ENCODE measurements at places on chromosomes 2 and 18.
A peak's percentile ranks its signal among the peaks of the same experiment; 100 is the strongest.

DNA sequence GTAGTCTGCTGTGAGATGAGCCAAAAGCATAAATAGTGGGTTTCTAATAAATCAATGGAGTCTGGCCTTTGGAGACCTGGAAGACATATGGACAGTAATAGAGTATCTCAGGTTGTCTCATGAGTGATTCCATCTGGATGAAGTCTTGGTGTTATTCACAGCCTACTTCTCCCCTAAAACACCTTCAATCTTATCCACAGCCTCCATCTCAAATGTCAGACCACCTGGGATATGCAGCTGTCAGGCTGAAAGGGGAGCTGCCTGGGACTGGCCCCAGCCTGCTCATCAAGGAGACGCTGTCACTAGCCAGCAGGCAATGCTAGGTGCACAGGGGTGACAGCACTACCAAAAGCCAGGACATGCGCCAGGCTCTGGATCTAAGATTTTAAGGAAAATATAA lies 684.0 kb upstream of the ZEB2 start:
- DNase-seq, result no peak

GRCh38 chr18:80227472-80227871 lies 19.8 kb downstream of the PARD6G start:
- no peak for DNase-seq

- no peak for DNase-seq
Measured at GRCh38 chr2:170360546-170361089, 182.7 kb downstream of the MYO3B start.

- no peak for DNase-seq
Measured at GRCh38 chr2:190891889-190892288, 11.3 kb downstream of the GLS start.

- no peak for DNase-seq
Measured at GRCh38 chr2:135485441-135485840, 45.6 kb downstream of the ZRANB3 start.

DNA sequence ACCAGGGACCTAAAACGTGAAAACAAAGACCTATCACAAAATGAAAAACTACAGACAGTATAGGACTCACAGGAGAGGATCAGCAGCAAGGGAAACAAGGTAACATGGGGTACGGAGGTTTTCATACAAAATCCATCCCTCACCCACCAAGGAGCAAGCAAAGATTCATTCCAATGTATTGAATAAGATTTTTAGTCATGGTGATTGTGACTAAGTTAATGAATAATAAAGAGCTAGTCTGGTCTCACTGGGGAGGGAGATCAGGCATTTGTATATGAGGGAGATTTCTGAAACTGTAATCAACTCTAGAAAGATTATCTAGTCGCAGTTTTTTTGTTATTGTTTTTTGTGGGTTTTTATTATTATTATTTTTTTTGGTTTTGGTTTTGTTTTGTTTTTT lies 336.5 kb upstream of the MMADHC start:
- no peak for DNase-seq

DNA sequence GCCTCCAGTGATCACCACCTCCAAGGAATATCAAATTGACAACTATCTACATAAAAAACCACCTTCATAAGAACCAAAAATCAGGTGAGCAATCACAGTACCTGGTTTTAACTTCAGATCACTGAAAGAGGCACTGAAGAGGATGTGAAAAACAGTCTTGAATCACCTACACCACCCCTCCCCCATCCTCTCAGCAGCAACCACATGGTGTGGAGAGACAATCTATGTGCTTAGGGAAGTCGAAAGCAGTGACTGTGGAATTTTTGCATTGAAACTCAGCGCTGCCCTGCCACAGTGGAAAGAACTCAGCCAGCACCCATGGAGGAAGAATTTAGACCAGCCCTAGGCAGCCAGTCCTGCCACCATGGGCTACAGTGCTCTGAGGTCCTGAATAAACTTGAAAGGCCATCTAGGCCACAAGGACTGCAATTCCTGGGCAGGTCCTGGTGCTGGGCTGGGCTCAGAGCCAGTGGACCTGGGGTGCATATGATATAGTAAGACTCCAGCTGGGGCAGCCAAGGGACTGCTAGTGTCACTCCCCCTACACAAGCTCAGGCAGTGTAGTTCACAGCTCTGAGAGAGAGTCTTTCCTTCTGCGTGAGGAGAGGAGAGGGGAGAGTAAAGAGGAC lies 75.6 kb downstream of the ATL2 start:
- DNase-seq, result no peak

DNA sequence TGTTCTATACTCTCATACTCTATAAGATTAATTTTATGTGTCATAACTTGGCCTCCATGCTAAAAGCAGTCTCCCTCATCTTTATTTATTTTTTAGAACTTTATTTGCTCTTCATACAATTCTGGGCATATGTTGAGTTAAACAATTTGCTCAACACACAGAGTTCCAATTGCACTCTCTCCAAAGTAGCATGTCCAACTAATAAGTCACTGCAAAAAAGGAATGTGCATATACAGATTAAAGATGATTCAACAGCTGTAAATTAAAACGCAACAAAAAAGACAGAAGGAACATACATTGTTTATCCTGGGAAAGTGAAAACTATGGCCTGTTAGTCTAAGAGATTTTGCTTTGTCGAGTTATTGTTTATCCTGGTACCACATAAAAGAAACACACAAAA lies 277.7 kb upstream of the ACVR2A start:
- DNase-seq, result no peak

- no peak for DNase-seq
Measured at GRCh38 chr2:108935271-108935741, 53.7 kb downstream of the EDAR start.

DNA sequence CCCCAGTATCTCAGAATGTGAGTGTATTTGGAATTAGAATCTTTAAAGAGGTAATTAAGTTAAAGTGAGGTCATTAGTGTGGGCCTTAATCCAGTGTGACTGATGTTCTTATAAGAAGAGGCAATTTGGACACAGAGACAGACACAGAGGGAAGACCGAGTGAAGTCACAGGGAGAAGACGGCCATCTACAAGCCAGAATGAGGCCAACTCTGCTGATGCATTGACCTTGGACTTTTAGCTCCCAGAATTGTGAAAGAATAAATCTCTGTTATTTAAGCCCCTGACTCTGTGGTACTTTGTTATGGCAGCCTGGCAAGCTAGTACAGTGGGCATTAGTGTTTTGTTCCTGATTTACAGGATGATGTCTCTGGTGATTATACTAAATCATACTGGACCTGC lies 64.6 kb downstream of the LTBP1 start:
- DNase-seq, result no peak

DNA sequence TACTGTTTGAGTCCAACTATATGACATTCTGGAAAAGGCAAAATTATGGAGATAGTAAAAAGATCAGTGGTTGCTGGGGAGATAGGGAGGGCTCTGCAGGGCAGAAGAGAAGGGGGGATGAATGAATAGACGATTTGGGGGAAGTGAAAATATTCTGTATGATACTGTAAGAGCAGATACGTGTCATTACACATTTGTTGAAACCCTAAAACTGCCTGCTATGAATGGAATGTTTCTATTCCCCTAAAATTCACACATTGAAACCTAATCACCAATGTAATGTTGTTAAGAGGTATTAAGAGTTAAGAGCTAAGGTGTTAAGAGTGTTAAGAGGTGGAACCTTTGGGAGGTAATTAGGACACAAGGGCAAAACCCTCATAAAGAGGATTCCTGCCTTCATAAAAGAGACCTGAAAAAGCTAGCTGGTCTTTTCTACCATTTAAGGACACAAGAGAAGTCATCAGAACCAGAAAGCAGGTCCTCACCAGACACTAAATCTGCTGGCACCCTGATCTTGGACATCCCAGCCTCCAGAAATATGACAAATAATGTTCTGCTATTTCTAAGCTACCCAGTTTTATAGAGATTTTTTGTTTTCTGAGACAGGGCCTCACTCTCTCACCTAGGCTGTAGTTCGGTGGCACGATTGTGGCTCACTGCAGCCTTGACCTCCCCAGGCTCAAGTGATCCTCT lies 76.2 kb downstream of the ATAD2B start:
- no peak for DNase-seq

DNA sequence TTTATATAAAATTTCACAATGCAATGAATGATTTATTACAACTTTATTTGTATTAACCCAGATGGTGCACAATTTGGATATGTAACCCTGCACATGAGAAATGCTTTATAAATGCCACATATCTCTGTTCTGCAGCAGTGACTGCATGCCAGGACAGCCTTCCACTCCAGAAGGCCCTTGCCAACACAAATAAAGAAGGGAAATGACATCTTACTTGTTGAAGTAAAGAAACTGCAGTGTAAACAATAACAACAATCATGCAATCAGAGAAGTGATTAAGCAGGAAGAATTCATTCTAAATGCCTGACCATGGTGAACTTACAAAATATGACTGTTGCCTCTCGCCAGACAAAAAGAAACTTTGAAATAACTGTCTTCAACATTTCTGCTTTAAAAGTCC lies 129.9 kb upstream of the CHST9 start:
- DNase-seq, result no peak

- DNase-seq, result no peak
Measured at GRCh38 chr2:169964740-169965139, 137.5 kb downstream of the UBR3 start.

DNA sequence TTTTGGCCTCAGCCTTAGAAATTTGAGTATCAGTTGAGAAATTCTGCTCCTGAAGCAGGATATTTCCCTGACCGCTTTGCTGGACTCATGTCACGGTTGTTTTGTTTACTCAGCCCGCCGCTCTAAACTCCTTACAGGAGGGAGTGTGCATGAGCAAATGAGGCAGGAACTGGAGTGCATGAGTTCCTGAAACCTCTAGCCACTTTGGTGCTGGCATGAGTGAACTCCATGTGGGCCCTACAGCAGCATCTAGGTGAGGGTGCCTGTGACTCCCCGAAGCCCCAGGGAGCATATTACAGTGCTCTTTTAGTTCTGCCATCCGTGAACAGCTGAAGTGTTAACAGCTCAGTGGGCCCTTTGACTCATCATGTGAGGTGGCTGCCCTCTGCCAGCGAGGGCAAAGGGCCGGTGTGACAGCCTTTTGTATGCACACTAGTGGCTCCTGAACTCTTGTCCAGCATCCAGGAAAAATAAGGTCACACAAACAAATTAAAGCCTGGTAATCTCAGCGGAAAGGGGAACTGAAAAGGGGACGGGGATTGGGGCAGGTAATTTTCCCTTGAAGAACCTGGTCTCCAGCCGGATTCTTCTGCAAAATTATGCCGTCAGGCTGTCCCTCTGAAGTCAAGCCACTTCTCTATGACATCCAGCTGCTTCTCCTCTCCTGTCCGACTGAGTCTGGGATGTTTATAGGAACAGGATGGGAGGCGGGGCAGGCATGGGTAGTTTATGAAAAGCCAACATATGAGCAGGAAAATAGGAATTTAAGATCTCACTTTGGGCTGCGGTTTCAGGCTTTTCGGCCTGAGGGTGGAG lies 1668.7 kb downstream of the SUCLG1 start:
- no peak for DNase-seq

GRCh38 chr2:238644095-238645081 lies 203.5 kb upstream of the TWIST2 start:
- no peak for DNase-seq

DNA sequence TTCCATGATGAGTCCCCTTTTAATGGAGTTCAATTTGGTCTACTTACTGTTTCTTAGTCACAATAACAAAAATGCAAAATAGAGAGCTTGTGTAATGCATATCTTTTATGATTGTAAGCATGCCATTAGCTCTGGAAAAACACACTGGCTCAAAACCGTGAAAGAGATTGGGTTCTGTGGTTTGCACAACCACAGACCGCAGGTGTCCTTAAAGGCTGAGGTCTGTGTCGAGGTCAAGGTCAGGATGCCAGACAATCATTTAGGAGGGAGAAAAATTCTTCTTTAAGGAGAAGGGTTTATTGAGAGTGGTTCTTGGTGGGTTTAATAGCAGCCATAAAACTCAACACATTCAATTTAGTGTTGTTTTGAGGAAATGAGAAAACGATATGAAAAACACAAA lies 487.2 kb downstream of the GALR1 start:
- no peak for DNase-seq

GRCh38 chr2:148273158-148273691 lies 252.3 kb downstream of the MBD5 start:
- DNase-seq, result no peak

- DNase-seq, result no peak
Measured at GRCh38 chr2:156630579-156631337, 194.6 kb downstream of the GPD2 start.

GRCh38 chr2:121831841-121832240 lies 76.4 kb downstream of the TSN start:
- DNase-seq, result no peak

DNA sequence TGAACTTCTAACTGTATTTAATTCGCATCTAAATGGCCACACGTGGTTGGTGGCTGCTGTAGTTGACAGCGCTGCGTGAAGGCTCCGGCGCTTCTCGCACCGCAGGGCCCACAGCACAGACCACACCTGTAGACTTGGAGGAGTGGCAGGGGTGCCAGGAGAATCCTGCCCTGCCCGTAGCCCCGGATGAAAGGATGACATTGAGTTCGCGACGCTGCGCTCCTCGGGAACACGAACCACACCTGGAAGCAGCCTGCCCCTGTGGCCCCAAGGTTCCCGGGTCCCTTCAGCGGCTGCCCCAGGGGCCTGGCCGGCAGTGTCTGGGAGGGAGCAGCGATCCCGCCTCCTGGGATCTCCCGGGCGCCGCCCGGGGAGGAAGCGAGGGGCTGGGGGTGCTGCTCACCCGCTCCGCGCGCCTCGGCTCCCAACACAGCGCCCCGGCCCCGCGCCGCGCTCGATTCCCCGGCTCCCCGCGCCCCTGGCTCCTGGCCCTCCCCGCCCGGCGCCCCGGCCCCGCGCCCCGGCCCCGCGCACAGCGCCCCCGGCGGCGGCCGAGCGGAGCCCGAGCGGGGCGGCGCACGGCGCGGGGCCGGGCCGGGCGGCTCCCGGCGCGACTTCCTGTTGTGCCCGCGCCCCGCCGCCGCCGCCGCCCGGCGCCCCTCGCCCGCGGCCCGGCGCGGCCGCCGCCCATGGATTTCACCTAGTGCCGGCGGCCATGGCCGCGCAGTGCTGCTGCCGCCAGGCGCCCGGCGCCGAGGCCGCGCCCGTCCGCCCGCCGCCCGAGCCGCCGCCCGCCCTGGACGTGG lies at the start of gene RNPEPL1:
RNPEPL1 (plus strand) TSS at position 613 of the 806 bp plus-strand sequence; CDS start at position 716, 103 bp downstream.
- DNase-seq, result no peak

GRCh38 chr18:45562567-45563479 lies 52.5 kb upstream of the SLC14A2 start:
- no peak for DNase-seq

DNA sequence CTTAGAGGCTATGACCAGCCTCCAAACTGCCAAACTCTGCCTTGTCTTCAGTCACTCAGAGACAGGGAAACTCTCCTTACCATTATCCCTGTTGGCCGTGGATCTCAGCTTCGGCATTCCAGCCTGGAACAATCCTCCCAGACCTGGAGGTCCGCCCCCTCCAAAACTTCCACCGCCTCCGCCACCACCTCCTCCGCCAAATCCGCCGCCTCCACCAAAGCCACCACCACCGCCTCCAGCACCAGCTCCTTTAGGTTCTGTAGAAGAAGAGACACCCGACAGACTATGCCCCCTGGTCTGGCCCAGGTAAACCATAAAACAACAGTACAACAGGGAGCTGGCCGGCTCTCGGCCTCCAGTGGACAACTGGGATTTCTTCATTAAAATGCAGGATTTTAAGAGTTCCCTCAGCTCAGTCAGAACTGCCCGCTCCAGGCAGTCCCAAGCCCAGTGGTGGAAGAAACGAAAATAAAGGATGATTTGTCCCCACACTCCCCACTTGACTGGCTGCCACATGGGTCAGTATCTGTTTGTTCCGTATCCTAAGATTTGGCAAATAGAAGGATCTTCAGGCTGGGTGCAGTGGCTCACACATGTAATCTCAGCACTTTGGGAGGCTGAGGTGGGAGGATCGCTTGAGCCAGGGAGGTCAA lies 22.4 kb downstream of the WIPF1 start:
- DNase-seq, result no peak

GRCh38 chr2:127398239-127398590 lies 10.4 kb upstream of the MAP3K2 start:
- DNase-seq, result peak; percentile 30
